Calu3 (cell line): ENCODE measurements at places on chromosomes 1 and 21.

- DNase-seq = no peak
Observed at GRCh38 chr1:7430691-7431090, 340.4 kb upstream of the VAMP3 start.

DNA sequence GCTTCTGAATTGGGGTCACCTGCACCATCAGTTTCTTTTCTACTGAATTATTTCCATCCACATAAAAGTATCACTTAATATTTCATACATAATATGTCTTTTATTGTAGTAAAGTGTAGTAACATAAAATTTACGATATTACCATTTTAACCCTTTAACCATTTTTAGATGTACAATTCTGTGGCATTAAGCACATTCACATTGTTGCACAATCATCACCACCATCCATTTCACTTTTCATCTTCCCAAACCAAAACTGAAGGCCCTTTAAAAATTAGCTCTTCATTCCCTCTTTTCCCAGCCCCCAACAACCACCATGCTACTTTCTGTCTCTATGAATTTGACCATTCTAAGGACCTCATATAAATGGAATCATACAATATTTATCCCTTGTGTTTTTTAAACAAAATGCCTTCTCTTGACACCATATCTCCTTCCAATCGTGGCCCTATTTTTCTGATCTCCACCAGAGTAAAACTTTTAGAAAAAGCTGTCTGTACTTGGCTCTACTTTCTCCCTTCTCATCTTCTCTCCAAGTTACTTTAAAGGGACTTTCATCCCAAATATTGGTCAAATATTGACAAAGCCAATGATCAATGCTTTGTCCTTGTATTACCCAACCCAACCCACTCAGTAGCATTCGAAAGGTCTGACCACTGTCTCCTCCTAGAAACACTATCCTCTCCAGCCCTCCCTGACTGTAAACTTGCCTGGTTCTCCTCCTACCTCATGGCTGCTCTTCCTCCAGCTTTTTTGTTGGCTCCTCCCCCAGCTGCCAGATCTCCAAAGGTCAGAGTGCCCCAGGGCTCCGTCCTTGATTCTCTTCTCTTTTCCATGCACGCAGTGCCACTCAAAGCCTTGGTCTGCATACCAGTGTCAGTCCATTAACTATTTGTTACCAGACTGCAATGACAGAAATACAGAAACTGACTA is 44.7 kb downstream of the SLC30A10 start:
- DNase-seq = no peak

DNA sequence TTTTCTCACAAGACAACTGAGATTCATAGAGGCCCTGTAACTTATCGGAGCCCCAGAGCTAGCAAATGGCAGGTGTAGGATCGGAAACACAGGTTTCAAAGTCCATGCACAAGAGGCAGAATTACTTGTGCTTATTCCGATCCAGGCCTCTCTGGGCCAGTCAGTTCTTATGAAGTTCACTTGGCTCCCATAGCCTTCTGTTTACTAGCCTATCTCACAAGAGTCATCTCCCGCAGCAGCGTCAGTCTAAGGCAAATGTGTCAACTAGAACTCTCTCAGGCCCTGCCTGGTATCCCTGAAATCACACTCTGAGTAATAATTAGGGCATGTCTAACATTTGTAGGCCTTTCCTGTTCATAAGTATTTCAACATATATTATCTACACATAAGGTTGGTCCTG is 43.3 kb downstream of the PHC2 start:
- no peak for DNase-seq

GRCh38 chr1:219991919-219992318 is 54.4 kb downstream of the EPRS1 start:
- no peak for DNase-seq

DNA sequence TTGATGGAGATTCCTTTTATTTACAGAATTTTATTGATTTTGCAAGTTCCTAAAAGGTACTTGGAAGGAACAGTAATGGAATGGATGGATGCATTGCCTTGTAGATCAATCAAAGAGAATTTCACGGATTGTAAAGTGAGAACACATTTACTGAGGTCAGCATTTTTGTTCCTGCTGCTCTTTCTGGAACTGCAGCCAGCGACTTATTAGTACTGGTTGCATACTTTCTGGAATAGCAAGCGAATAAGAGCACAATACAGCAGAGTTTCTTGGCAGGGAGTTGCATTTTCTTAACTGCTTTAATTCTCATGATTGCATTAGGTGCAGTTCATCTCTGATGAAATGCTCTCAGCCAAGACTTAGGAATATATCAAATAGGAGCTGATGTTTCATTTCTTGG is 106.1 kb upstream of the CHODL start:
- no peak for DNase-seq

DNA sequence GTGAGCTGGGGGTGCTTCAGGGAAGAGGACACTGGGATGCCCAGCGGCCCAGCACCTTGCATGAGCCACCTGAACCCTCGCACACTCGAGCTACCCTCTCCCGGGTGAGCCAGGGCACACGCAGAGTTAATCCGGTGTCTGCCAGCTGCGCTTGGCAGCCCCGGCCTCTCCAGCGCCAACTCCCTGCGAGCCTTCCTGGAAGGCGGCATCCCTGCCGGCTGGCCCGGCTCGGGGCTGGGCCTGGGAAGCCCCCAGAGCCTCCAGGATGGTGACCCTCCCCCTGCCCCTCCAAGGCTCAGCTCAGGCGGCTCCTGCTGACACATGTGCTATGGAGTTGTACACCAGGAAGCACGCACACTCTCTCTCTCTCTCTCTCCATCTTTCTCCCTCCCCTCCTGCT is 48.7 kb downstream of the RAP1GAP start:
- no peak for DNase-seq
